NCI-H1092 treated with DMSO at 0.1 percent for 48 hours (cell line): ENCODE measurements at places on chromosomes 16 and 17.

DNA sequence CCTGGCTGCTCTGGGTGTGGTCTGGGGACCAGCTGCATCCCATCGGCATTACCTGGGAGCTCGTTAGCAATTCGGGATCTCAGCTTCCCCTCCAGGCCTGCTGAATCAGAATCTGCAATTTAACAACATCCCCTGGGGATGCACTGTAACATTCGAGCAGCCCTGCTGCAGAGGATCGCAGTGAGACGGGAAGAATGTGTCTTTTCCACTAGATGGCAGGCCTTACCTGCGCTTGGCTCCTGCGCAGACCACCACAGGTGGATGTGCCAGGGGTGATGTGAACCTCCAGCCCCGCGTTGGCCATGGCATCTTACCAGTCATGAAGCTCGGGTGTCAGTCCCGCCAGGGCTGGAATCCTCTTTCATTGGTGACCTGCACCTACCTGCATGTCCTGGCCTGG is 209.9 kb downstream of the PRKCB start:
- peak; percentile 36 for DNase-seq

- DNase-seq: no peak
Observed at GRCh38 chr16:85500220-85500619, 112.9 kb upstream of the GSE1 start.

DNA sequence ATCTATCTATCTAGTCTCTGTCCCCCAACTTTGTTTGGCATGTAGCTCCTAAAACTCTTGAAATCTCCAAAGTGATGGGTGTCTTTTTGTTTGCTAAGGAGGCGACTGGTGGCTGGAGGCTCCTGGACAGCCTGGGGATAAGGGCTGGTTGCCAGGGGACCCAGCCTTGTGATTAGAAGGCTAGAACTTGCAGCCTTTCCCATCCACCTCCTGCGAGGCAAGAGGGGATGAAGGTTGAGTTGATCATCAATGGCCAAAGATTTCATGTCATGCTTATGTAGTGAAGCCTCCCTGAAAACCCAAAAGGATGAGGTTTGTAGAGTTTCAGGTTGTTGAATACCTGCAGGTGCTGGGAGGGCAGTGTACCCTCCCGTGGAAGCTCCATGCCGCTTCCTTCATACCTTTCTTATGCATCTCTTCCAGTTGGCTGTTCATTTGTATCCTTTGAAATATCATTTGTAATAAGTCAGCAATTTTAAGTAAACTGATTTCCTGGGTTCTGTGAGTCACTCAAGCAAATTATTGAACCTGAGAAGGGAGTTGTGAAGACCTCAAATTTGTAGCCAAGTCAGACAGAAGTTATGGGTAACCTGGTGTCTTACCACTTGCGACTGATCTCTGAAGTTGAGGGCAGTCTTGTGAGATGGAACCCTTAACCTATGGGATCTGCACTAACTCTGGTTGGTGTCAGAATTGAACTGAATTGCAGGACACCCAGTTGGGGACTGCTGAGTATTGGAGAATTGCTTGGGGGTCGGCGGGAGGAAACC is 202.4 kb downstream of the SEC14L1 start:
- no peak for DNase-seq

- DNase-seq: no peak
Observed at GRCh38 chr17:54956791-54957190, 11.7 kb downstream of the COX11 start.

DNA sequence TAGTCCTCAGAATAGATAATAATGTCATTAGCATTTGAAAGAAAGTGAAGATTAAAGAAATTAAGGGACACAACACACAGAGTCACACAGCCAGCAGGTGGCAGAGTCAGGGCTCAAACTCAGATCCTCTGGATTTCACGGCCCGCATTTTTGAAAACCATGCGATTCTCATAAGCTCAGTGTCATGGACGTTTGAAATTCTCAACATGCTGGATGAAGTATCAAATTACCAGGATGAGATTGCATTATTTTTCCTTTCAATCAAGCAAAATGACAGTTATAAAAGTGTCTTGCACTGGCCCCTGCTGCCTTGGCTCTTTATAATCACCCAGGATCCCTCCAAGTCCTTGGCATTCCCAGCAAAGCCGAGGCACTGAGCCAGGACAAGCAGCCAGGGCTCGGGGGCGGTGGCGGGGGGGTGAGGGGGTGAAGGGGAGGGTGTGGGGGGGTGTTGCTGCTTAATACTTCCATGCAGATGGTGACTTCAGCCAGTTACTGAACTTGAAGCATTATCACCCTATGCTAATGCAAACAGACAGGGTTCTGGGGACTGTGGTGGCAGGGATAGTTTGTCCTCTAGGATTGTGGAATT is 6.6 kb upstream of the BMERB1 start:
- DNase-seq: peak; percentile 26

- DNase-seq: no peak
Observed at GRCh38 chr17:17837966-17838962, 1.5 kb upstream of the SREBF1 start.

GRCh38 chr16:29315916-29316517 is 90.5 kb downstream of the NPIPB11 start:
- peak; percentile 4 for DNase-seq

DNA sequence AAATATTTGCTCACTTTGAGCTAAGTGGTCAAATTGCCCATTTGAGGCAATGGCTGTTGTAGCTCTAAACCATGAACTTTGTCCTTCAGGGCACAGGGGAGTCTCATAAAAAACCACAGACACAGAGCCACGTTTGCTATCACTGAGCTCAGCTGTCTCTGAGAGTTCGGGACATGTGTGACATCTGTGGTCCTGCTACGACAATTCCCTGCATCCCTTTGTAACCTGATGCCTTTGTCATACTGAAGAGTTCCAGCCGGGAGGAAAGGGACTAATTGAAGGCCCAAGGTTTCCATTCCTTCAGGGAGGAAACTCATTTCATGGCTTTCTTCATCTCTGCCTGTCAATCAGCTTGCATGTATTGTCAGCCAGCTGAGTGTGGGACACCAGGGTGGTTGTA is 599.4 kb upstream of the CDH5 start:
- DNase-seq: no peak

DNA sequence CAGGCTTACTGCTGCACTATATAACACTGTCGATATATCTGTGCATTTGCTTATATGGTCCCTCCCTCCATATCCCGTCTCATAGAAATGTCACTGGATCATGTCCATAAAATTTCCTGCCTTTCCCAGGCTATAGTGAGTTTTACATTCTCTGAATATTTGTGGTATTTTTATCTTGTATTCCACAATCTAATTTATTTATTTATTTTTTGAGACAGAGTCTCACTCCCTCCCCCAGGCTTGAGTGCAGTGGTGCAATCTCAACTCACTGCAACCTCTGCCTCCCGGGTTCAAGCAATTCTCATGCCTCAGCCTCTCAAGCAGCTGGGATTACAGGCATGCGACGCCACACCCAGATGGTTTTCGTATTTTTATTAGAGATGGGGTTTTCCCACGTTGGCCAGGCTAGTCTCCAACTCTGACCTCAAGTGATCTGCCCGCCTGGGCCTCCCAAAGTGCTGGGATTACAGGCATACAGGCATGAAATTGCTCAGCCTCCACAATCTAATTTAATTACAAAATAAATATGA is 12.9 kb downstream of the TRIM37 start:
- DNase-seq: no peak

GRCh38 chr16:59848296-59848695 is 1114.2 kb upstream of the GOT2 start:
- DNase-seq: no peak

DNA sequence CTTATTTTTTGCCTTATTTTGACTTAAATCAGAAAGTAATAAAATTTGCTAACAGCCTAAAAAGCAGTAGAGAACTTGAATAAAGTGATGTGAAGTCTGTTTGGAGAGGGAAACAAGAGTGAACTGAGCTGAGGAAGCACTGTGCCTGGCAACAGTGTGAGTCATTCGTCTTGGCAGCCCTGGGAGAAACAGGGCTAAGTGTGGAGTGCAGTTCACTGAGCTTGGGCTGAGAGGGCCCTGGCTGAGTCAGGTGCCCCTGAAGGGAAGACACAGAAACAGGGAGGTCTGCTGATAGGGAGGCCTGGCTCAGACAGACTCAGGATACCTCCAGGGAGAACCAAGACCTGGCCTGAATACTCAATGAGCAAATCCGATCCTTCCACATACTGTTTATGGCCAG is 132.1 kb downstream of the HS3ST4 start:
- DNase-seq: no peak

DNA sequence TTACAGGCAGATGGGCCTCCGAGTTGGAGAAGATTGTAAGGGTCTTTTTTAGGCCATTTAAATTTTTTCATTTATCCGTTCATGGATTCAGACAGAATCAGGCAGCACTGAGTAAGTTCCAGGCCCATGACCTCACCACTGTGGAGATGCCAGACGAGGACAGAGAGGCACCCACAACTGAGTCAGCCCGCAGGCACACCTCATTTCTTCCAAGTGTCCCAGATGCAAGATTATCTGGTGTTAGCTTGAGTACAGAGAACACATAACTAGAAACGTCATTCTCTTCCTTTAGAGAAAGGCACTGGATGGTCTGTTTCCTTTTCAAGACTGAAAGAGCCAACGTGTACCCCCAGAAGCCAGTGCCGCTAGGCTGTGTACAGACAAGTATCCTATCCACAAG is 16.9 kb downstream of the CLEC16A start:
- no peak for DNase-seq

- DNase-seq: no peak
Observed at GRCh38 chr17:74205274-74205673, 1.8 kb downstream of the RPL38 start.

DNA sequence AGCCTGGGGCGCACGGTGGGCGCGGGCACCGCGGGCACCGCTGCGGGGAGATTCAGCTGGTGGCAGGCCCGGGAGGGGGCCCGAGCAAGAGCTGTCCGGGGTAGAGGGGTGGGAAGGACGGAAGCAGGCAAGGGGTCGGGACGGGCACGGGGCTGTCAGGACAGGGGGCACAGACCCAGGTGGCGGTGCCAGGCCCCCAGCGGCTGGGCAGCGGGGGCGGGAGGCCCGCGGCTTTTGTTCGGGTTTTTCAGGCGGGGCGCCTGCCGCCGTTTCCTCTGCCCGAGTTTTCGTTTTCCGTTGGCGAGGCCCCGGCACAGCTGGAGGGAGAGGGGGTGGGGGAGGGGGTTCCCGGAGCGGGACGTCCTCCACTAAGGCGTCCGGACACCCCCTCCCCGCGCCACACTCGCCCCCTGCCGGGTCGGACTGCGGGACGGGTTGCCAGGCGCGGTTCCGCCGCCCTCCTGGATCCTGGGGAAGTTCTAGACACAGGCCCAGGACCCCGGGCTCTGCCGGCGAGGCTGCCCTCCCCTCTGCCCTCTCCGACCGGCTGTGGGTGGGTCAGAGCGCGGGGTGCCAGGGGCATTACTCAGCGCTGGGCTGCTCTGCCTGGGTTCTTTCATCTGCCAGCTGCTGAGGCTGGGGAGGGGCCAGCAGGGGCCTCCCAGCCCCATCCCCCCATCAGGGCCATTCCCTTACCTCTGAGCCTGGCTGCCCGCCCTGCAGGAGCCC is 543 bp downstream of the ARHGAP23 start:
- no peak for DNase-seq

DNA sequence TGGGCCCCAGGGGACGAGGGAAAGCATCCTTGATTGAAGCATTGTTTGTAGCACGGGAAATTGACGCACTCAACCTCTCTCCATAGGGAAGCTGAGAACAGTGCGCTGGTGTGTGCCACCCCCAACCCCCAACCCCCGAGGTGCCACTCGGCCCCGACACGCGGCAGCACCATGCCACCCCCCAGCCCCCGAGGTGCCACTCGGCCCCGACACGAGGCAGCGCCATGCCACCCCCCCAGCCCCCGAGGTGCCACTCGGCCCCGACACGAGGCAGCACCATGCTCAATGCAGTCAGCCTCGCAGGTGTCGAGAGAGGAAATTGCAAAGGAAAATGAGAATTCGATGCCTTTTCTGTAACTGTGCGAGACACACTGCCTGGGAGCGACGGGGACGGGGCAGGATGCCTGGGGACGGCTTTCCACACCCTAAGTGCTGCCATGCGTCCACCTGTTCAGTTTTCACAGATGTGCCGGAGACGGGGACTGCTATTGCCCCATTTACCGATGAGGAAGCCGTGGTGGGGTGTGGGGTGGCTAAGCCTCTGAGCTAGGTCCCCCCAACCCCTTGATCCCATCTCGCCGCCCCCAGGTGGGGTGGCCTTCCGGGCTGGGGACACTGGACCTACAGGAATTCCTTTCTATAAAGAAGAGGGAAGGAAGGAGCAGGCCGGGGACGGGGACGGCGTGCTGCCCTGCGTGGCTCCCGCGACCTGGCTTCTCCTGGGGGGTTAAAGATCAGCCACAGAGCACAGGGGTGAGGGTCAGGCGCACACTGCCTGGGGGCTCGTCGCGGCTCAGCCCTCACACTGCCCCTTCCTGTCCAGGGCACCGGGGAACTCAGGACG is 9.8 kb downstream of the CBFA2T3 start:
- no peak for DNase-seq

DNA sequence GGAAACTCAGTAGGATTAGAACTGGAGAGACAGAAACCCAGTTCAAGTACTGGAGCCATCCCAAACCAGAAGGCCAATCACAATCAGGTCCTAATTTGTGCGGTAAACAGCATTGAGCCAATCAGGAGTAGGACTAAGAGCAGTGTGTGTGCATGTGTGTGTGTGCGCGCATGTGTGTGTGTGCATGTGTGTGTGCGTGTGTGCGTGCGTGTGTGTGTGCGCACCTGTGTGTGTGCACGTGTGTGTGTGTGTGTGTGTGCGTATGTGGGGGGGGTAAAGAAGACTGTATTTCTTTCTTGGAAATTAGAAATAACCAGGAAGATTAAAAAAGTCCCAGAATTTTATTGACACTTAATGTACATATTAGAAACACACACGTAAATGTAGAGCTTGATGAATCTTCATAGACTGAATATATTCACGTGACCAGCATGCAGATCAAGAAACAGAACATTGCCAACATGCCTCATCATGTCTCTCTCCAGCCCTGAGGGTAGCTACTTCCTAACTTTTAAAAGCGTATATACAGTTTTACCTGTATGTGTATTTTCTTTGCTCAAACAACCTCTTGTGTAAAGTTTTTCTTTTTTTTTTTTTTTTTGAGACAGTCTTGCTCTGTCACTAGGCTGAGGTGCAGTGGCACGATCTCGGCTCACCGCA is 919 bp upstream of the DHRS7C start:
- DNase-seq: no peak

- no peak for DNase-seq
Observed at GRCh38 chr16:17369421-17370222, 101.1 kb downstream of the XYLT1 start.

DNA sequence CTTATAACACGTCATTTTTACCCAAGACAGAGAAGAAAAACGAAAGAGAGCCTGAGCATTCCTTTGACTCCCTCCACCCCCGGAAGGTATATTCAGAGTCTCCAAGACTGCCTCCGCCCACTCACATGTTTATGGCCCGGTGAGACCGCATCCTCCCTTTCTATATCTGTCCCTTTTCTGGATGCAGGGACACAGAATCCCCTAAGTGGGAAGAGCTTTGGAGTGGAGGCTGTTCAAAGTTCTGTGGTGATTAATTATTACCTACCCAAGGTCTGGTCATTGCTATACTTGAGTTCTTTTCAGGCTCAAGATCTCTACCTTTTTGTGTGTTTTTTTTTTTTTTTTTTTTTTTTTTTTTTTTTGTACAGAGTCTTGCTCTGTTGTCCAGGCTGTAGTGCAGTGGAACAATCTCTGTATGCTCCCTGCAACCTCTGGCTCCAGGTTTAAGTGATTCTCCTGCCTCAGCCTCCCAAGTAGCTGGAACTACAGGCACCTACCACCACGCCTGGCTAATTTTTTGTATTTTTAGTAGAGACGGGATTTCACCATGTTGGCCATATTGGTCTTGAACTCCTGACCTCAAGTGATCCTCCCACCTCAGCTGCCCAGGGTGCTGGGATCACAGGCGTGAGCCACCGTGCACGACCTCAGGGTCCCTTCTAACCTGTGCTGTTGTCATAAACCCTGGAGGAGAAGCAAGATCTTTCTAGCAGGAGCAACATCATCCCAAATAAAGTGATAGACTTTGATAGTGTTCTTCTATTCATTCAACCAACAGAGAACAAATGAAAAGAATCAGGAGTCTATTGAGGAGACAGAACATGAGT is 407.1 kb downstream of the WWOX start:
- no peak for DNase-seq
